ENCODE measurements at places on chromosomes 11 and 22.

DNA sequence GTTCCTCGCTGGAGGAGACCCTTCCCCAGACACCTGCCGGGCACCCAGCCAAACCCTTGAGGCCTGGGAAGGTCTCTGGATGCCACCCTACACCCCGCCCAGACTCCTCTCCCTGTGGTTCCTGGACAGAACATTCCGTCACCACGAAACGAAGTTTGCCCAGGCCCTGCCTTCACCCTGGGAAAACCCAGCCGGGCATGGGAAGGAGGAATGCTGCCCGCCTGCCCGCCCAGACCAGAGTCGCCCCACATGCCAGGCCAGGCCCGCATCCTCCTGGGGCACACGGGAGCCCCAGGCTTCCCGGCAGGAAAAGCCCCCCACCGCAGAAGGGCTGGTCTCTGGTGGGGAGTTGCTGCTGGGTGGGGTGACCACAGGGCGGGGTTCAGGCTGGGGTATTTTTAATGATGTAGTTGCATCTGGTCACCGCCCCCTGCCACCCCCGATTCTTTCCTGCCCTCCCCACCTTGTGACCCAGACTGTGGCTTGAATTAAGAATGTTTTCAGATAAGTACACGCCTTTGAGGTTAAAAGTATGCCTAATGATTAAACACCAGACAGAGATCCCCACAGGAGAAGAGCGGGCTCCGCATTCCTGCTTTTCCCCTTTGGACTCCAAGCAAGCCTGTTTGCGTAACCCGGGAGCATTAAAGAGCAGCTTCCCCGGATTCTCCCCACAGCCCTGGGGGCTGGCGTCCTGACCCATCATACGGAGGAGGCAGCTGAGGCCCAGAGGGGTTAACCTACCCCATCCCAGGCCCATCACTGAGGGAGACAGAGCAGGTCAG lies 44.6 kb upstream of the PPARA start:
- DNase-seq = no peak

DNA sequence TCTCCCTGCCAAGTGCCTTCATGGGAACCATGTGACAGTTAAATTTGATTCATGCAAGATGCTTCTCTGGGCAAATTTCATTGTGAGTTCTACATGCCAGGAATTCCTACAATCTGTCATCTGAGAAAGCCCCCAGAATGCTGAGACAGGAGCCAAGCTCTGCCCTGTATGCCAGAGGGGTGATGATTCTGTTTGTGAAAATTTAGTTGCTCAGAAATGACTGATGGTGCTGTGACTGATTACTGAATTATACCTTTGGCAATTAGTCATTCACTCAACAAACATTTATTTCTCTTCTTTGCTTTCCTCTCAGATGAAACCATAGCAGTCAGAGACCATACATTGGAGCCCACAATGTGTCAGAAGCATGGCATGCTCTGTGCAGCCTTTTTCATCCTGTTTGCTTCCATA lies 69.0 kb upstream of the ZBED5 start:
- DNase-seq = no peak

GRCh38 chr11:79060081-79060953 lies 380.5 kb downstream of the TENM4 start:
- no peak for DNase-seq

GRCh38 chr22:23767673-23768548 lies at the start of gene CHCHD10:
CHCHD10 (minus strand) TSS chr22:23767972; CDS start chr22:23767874, 98 bp downstream.
- peak; percentile 84 for DNase-seq

- no peak for DNase-seq
Measured at GRCh38 chr11:129951866-129952262, 50.8 kb downstream of the PRDM10 start.

- no peak for DNase-seq
Measured at GRCh38 chr11:94532211-94532610, 11.5 kb upstream of the FUT4 start.

DNA sequence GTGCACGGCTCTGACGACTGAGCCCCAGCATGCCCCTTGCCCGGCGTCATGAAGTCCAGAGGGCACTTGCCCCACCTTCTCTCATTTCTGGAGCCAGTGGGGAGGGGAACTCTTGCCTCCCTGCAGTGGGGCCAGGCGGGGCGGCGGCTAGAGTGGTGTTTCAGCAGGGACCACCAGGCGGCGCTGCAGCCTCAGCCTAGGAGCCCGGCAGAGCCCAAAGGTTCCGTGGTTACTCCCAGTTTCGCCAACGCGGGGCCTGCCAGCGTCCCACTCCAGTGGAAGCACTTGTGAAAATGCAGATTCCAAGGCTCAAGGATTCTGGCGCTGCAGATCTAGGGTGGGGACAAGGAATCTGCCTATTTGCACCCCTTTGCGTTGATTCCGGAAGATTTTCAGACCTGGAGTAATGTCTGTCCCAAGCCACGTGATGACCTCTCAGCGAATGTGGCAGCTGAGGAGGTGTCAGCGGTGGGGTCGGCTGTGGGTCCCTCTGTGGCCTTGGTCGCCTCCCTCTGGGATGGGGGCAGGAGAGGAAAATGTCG lies 55.7 kb downstream of the CD82 start:
- peak; percentile 77 for DNase-seq

DNA sequence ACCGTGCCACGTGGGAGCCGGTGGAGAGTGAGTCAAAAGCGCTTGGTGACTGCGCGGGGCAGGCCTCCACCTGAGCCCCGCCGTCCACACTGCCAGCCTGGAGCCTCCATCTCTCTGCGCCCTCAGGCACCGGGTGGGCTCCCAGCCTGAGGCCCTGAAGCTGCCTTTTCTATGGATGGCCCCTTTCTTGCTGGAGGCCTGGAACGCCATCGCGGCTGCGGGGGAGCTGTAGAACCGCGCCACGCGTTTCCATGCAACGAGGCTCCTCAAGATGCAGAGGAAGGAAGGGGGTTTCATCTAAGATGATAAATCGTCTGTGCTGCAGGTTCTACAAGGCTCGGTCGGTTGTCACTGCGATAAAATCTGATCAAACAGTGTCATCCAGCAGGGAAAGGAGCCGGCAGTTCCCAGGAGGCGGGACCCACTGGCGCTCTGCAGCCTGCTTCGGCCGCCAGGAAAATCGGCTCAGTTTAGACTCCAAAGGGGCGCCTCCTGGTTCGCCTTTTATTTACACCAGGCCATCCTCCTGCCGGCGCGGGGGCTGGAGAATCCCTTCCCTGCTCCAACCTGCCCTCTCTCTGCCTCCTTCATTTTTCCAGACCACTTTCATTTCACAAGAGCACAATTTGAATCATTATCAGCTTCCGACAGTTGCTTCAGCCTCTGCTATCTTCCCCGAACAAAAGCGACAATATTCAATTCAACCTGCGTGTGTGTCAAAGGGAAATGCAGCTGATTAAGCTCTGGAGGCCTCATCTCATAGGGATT lies 624.4 kb downstream of the BRD1 start:
- no peak for DNase-seq

Measured in muscle of arm (tissue), 14 donors.